ENCODE measurements at places on chromosomes 5 and 9. TPM values are rescaled to one million over a fixed set of nuclear protein-coding genes. Genes with fewer than 3 reads are reported as not detected.

Gene DDX4
- not detected for total RNA-seq

Gene PAEP
- not detected for total RNA-seq

Gene KCNMB1
- total RNA-seq = 0.09 TPM

Gene SOX30
- total RNA-seq = not detected

Gene ANKRD18A
- total RNA-seq = 7.6 TPM

Gene LCNL1
- not detected for total RNA-seq

- peak; percentile 62 for DNase-seq
- H3K27ac ChIP-seq = no peak overlapping the region
- H3K27me3 ChIP-seq = peaks cover 54% of the 10 kb centered on the region
- H3K4me3 ChIP-seq = no peak overlapping the region
- no peaks in the 10 kb centered on the region for H3K36me3 ChIP-seq
These were observed 272.6 kb downstream of the FANCC start for GRCh38 chr9:95044731-95045508.

DNA sequence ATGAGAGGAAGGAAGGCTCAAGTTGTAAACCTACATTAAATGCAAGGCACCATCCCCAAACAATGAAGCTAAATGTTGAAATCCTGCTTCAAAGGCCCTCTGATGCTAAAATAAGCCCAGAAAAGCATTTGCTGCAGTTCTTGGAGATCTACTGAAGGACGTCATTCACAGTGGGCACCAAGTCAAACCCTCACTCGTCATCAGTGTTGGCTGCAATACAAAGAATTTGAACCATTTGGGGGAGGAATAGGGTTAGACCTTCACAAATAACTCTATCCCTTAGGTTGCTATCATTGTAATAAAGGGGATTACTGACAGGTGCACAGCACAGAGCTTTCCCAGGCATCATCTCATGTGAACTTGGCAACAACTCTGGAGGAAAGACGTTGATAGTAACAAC lies 9.3 kb upstream of the MEGF9 start:
- H3K4me3 ChIP-seq = no peak overlapping the region
- DNase-seq = no peak
- H3K4me1 ChIP-seq = no peaks in the 10 kb centered on the region
- no peaks in the 10 kb centered on the region for H3K36me3 ChIP-seq

DNA sequence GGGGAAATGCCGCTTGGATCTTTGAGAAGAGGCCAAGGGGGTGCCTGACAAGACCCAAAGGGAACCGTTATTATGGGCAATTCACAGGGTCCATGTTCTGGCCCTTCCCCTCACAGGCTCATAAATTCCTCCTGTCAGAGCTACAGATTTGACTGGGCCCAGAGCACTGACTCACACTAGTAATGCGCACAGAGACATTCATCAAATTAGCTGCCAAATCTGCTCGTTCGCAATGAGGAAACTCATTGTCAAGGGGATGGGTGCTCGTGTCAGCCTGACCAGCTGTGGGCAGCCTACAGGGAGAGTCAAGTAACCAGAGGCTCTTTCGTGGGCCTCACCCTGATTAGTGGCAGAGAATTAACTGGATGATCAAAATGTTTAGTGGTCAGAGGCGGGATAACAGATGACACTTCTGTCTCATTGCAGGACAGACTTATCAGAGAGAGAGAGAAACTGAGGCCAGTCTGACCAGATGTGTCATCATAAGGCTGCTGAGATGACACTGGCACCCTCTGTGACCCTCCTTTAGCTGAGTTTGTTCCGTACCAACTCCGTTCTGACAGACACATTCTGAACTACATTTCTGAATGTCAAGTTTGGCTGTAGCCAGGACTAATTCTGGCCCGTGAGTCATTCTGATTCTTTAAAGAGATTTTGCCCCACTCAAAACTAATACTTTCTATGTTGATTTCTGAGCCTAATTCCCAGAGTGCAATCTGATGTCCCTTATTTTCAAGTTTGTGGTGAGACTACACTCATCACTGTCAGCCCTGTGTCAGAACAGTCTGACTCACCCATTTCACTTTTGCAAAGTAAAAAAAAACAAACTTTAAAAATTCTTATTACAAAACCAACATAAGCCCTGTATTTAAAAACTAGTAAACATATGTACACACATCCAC lies 377.1 kb downstream of the ACTL7B start:
- peak overlapping the region; percentile 75 for H3K27ac ChIP-seq
- no peaks in the 10 kb centered on the region for H3K36me3 ChIP-seq
- peaks cover 4% of the 10 kb centered on the region for H3K4me1 ChIP-seq
- no peaks in the 10 kb centered on the region for H3K27me3 ChIP-seq

DNA sequence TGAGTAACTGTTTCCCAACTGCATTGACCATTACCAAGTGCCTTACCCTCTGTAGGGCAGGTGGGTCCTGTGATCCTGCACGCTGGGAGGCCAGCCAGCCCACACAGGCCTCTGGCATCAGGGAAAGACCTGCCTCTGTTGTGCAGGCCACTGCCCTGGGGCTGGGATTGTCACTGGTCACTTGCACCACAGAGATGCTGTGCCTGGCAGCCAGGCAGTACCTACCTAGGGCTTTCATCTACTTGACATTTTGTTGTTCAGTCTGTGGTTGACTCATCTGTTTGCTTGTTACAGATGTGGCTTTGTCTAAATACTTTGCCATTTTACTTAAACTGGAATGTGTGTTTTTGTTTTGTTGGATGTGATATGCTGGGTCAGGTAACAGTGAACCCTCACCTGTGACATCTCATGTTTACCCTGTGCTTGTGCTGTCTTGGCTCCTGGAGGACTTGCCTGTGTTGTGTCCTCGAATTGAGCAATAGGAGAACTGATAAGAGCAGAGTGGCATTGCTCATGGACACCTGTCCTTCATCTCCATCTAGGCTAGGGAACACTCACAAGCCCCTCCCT lies 32.8 kb downstream of the SECISBP2 start:
- no peak overlapping the region for H3K27ac ChIP-seq
- no peak for DNase-seq
- no peak overlapping the region for H3K4me3 ChIP-seq
- H3K27me3 ChIP-seq = no peaks in the 10 kb centered on the region
- peaks cover 24% of the 10 kb centered on the region for H3K36me3 ChIP-seq
- no peaks in the 10 kb centered on the region for H3K4me1 ChIP-seq

DNA sequence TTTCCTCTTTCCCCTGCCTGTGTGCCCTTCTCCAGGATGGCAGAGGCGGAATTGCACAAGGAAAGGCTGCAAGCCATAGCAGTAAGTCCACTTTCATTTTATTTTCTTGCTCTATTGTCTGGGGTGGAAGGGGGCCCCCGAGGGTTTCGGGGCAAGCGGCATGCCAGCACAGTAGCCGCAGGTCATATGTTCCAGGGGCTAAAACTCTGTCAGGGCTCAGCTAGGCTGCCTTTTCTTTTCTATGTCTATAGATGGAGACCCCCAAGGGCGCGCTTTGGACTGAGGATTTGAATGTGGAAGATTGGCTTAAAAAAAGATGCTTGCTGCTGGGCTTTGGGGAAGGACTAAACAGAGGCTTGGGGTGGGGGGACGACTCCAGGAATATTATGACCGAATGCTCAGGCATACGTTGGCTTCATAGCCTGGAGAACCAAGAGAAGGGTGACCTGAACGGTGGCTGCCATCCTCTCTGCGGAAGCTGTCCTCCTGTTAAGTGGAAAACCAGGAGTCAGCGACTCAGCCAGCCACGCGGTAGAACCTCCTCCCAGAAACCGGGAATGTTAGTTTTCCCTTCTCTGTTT lies 545 bp downstream of the PALM2AKAP2 start:
- H3K27ac ChIP-seq = no peak overlapping the region
- no peak for DNase-seq
- H3K27me3 ChIP-seq = peaks cover 42% of the 10 kb centered on the region
- peaks cover 11% of the 10 kb centered on the region for H3K4me1 ChIP-seq
- H3K36me3 ChIP-seq = no peaks in the 10 kb centered on the region
- H3K4me3 ChIP-seq = peak overlapping the region; percentile 96

GRCh38 chr5:139181322-139181730 lies 16.8 kb downstream of the SIL1 start:
- H3K27ac ChIP-seq = no peak overlapping the region
- peaks cover 2% of the 10 kb centered on the region for H3K36me3 ChIP-seq
- H3K27me3 ChIP-seq = no peaks in the 10 kb centered on the region
- H3K4me3 ChIP-seq = no peak overlapping the region

DNA sequence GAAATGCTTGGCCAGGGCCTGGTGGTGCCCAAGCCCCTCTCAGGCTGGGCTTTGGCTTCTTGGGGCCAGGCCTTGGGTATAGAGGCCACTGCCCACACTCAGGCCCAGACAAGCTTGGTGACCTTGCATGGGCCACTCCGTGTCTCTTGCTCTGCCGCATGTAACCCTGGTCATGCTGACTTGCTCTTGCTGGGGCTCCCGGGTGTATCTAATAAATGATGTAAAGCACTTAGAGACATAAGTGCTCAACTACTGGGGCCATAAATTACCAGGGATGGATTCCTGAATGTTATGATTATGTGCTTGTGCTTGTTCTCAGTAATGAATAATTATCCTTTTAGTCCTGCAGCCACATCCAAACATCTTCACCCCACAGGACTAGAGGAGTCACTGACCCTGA lies 54.0 kb downstream of the C5orf15 start:
- H3K27me3 ChIP-seq = no peaks in the 10 kb centered on the region
- H3K4me3 ChIP-seq = no peak overlapping the region
- H3K4me1 ChIP-seq = peaks cover 7% of the 10 kb centered on the region

- H3K4me3 ChIP-seq = no peak overlapping the region
- DNase-seq = no peak
- H3K27me3 ChIP-seq = no peaks in the 10 kb centered on the region
- H3K4me1 ChIP-seq = no peaks in the 10 kb centered on the region
These were observed 235.7 kb downstream of the TUSC1 start for GRCh38 chr9:25442526-25442925.

DNA sequence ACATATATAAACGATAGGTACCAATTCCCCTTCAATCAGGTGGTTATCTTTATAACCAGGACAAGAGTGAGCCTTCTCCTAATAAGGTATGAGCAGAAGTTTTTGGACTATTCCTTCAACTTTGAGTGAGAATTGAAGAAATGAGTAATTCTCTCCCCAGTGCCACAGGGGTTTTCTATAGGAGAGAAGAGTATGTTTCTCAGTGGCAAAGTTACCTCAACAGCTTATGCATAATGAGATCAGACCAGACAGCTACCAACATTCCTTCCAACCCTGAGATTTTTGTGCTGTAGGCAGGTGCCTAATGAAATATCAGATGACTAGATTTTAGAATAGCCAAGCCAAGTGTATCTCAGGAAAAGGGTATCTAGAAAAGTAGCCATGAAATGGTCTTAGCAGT lies 40.9 kb downstream of the ABLIM3 start:
- H3K4me3 ChIP-seq = no peak overlapping the region
- H3K36me3 ChIP-seq = no peaks in the 10 kb centered on the region
- H3K27me3 ChIP-seq = peaks cover 2% of the 10 kb centered on the region
- peaks cover 19% of the 10 kb centered on the region for H3K4me1 ChIP-seq

GRCh38 chr5:78467752-78468357 lies 107.4 kb downstream of the SCAMP1 start:
- peaks cover 7% of the 10 kb centered on the region for H3K36me3 ChIP-seq
- no peaks in the 10 kb centered on the region for H3K4me1 ChIP-seq
- no peak for DNase-seq
- no peaks in the 10 kb centered on the region for H3K27me3 ChIP-seq

GRCh38 chr9:101569741-101570501 lies 24.8 kb downstream of the PPP3R2 start:
- H3K27ac ChIP-seq = no peak overlapping the region
- no peaks in the 10 kb centered on the region for H3K27me3 ChIP-seq
- no peaks in the 10 kb centered on the region for H3K4me1 ChIP-seq

DNA sequence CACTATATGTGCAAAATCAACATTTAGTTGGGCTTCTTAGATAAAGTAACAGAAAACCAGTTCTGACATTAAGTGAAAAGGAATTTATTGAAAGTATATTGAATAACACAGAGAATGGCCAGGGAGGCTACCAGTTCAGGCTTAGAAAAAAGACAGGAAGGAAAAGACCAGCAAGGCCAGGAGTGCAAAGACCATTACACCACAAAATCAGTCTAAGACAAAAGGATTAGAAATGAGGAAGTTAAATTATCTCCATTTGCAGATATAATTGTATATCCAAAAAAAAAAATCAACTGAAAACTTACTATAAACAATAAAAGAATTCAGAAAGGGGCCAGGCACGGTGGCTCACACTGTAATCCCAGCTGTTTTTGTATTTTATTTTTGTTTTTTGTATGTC lies 4.8 kb upstream of the TEX10 start:
- no peaks in the 10 kb centered on the region for H3K27me3 ChIP-seq
- H3K4me3 ChIP-seq = no peak overlapping the region
- no peak overlapping the region for H3K27ac ChIP-seq
- H3K4me1 ChIP-seq = peaks cover 30% of the 10 kb centered on the region

GRCh38 chr5:8843771-8844170 lies 702.1 kb downstream of the SEMA5A start:
- H3K27me3 ChIP-seq = no peaks in the 10 kb centered on the region
- H3K36me3 ChIP-seq = peaks cover 17% of the 10 kb centered on the region
- DNase-seq = no peak
- H3K4me3 ChIP-seq = peak overlapping the region; percentile 11

DNA sequence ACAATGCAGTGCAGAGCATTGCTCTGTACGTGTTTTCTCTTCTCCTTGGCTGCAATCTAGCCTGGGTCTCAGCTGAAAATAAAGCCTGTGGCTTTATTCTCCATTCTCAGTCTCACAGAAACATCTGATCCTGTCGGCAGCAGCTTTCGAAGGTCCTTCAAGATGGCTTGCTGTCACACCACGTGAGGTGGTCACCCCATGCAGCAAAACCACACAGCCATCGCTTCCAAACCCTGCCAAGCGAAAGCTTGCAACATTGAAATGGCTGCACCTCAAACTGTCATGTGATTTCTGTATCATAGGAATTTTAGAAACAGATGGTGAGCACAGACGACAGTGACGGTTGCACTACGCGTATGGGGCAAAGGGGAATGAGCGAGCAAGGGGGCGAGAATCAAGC lies 98.5 kb upstream of the SMARCA2 start:
- no peak overlapping the region for H3K4me3 ChIP-seq
- DNase-seq = no peak
- no peak overlapping the region for H3K27ac ChIP-seq
- H3K27me3 ChIP-seq = peaks cover 4% of the 10 kb centered on the region
- peaks cover 15% of the 10 kb centered on the region for H3K4me1 ChIP-seq

DNA sequence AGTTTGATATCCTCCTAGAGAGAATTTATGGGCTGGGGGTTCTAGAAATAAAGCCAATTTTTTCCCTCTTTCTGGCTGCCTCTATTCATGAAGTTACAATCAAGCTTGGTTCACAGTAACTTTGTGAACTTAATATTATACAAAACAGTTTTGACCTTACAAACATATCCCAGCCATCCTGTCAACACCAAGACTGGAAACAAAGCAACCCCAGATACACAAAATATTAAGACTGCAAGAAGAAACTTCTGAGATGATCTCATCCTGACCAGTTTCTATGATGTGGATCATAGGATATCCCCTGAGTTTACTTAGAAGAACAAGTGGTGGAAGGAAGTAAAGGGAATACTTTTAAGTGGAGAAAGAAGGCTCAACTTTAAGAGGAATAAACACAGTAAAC lies 28.3 kb upstream of the CER1 start:
- no peak for DNase-seq
- H3K27ac ChIP-seq = no peak overlapping the region
- H3K36me3 ChIP-seq = peaks cover 34% of the 10 kb centered on the region
- H3K27me3 ChIP-seq = no peaks in the 10 kb centered on the region

DNA sequence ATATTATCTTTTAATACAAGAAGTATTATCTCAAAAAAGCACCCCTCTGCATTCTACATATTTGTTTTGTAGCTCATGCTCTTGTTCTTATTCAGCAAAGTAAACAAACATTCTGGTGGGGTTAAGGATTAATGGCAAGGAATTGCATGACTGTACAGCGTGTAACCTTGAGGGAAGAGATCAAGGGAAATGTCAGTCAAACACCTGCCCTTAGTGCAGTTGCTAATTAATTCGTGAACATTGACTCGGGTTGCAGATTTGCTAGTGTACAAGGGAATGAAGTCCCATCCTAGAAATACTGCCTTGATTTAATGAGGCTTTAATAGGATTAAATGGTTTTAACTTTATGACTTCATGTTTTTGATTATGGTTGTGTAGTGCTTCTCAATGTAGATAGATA lies 1758.1 kb downstream of the MAT2B start:
- H3K27me3 ChIP-seq = no peaks in the 10 kb centered on the region
- H3K36me3 ChIP-seq = no peaks in the 10 kb centered on the region
